LHCN-M2 (cell line): ENCODE measurements at places on chromosomes 3 and 15.

DNA sequence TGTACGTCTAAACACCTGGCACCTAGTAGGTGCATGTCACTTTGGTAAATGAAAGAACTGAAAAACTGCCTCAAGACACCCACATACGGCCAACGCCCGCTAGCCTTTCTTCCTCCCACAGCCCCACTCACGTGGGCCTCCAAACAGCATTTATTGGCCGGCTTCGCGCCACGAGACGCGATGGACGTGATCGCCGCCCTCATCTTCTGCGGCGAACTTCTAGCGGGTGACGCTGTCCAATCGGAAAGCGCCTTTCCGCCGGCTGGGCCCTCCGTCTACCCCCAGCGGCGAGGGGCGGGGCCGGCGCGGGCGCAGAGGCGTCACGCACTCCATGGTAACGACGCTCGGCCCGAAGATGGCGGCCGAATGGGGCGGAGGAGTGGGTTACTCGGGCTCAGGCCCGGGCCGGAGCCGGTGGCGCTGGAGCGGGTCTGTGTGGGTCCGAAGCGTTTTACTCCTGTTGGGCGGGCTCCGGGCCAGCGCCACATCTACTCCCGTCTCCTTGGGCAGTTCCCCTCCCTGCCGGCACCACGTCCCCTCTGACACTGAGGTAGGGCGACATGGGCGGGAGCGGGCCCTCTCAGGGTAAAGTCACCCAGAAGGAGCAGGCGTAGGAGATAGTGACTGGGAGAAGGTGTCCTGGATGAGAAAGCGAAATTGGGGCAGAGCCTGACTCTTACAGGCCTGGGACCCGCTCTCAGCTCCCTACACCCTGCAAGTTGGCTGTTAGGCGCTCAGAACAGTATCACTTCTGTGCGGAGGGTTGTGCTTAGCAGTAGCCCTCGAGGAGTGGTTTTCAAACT, at the start of gene LMLN:
TSS of gene LMLN (plus strand) at position 327 of the 803 bp plus-strand sequence. CDS start at position 356, 29 bp downstream.
- DNase-seq, result peak; percentile 95

DNA sequence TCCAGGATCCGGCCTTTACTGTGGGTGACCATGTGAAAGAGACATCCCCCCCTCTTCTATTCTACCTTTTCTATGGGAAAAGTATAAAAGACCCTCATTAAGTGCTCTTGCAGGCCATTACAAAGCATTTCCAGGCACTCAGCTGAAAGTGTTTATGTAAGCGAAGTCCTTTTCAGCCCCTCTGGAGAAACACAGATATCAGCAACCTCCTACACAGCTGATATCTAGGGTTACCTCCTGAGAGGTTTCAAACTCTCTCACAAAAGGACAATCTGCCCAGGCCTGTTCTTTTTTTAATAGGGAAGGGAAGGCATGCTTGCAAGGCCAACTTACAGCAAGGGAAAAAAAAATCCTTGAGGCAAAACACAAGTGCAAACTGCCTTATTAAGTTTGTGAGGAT, 12.6 kb downstream of the ETV5 start:
- no peak for DNase-seq

- no peak for DNase-seq
These were observed 58.2 kb downstream of the RAB7A start for GRCh38 chr3:128784232-128784631.

DNA sequence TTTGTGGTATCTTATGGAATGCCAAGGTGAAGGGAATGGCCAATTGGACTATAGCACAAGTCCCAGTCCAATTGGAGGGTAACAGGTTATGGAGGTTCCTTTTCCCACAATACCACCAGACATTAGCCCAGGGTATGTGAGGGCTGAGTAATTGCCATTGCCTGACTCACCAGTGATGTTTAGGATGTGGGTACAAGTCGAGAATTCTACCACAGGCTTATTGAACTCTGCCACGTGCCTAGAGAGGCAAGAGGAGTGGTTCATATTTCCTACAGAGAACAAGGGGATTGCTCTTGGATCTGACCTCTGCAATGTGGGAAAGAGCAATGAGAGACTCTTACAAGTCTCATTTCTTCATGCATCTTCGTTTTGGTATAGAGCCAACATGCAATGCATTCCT, 85.0 kb upstream of the XCR1 start:
- peak; percentile 95 for DNase-seq

DNA sequence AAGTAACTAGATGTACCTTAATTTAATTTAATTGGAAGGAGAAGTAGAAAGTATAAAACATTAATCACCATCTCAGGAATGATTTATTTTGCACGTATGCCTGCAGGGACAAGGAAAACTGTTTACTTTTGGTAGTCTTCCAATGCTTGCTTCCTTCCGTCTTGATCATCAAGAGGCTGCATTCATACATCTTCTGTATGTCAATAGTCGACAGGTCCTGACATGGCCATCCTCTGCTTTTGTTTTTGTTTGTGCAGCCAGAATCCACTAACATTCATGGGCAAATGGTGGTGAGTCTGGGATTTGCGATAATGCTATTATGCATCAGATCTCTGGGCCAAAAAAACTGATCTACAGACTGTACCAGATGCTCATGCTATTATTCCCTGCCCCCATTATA, 56.6 kb upstream of the ZPLD1 start:
- no peak for DNase-seq

DNA sequence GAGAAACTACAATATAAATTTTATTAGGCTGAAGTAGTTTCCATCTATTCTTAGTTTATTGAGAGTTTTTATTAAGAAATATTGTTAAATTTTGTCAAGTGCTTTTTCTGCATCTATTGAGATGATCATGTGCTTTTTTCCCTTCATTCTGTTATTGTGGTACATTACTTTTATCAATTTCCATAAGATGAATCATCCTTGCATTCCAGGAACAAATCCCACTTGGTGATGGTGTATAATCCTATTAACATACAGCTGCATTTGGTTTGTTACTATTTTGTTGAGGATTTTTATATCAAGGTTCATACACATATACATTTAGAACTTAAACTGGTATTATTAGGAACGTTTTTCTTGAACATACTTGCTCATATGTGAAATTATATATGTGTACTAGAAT, 199.8 kb downstream of the TBC1D5 start:
- DNase-seq, result no peak

DNA sequence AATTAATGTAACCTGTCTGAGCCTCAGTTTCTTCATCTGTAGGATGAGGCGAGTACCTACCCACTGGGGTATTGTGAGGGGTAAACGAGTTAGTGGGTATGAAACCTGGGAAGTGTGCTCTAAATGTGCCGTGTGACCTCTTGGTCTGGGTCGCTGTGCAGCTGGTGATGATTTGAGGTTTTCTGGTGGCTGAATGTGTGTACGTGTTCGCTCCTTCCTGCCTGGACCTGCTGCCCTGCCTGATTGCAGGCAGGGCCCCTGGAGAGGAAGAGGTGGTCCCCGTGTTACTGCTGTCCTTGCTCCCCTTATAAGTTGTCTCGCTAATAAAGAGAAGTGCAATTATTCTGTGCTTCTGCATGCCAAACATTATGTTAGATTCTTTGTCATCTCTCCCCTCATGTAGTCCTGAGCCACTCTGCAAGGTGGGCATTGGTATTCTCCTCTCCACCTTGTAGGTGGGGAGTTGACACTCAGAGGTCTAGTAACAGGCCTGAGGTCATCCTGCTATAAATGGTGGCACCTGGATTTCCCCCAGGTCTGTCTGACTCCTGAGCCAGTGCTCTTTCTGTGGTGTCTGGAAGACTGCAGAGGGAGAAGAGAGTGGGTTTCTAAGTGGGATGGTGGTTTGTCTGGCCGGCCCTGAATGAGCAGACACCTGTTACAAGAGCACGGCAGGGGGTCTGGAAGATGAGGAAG, 15.7 kb downstream of the PDIA5 start:
- no peak for DNase-seq

DNA sequence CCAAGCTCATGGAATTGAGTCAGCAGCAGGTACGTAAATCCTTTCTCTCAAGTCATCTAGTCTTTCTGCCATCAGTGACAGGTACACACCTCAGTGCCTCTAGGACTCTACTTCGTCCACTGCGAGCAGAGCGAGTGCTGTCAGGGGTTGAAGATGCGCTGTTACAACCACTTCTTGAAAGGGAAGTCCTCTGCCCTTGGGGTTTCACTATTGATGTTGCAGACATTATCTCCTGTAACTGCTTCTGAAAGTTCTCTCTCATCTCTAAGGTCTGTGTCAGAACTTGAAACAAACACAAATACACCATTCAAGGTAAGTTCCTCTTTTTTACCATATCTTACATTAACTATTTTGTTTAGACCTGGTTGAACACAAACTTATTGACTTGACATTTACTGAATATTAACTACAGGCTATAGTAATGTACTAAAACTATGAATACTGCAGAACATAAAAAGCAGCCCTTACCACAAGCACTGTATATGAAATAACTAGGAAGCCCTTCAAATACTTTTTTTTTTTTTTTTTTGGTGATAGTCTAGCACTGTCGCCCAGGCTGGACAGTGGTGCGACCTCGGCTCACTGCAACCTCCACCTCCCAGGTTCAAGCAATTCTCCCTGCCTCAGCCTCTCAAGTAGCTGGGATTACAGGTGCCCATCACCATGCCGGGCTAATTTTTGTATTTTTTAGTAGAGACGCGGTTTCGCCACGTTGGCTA, 41.5 kb downstream of the TOPBP1 start:
- DNase-seq, result no peak

- peak; percentile 23 for DNase-seq
These were observed 3.3 kb upstream of the SNX33 start for GRCh38 chr15:75644376-75644775.

- no peak for DNase-seq
These were observed 38.6 kb downstream of the CCDC80 start for GRCh38 chr3:112602217-112602838.

DNA sequence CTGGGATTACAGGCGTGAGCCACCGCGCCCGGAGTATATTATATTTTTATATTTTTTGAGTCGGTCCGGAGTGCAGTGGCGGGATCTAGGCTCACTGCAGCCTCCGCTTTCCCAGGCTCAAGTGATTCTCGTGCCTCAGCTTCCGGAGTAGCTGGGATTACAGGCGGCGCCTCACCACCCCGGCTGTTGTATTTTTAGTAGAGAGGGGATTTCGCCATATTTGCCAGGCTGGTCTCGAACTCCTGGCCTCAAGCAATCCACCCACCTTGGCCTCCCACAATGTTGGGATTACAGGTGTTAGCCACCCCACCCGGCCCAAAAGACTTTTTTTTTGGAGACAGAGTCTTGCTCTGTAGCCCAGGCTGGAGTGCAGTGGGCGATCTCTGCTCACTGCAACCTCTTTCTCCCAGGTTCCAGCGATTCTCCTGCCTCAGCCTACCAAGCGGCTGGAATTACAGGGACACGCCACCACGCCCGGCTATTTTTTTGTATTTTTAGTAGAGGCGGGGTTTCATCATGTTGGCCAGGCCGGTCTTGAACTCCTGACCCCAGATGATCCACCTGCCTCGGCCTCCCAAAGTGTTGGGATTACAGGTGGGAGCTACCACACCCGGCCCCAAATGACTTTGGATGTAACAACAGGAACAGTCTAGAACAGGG, 1.0 kb downstream of the ZNF589 start:
- no peak for DNase-seq

GRCh38 chr3:11016727-11017126, 24.2 kb downstream of the SLC6A1 start:
- no peak for DNase-seq

DNA sequence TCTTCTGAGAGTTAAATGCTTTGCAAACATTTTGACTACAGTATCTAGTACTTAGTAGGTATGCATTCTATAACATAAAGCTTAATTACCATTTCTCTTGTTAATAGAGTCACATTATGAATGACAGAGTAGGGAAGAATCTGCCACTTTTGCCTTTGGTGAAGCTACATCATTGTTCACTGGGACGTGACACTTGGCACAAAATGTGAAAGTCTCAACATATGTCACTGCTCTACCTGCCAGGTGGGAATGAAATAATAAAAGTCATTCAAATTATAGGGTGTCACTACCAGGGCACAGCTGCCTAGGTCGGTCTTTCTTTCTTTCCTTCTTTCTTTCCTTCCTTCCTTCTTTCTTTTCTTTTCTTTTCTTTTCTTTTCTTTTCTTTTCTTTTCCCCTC, 17.6 kb downstream of the GPR87 start:
- no peak for DNase-seq

DNA sequence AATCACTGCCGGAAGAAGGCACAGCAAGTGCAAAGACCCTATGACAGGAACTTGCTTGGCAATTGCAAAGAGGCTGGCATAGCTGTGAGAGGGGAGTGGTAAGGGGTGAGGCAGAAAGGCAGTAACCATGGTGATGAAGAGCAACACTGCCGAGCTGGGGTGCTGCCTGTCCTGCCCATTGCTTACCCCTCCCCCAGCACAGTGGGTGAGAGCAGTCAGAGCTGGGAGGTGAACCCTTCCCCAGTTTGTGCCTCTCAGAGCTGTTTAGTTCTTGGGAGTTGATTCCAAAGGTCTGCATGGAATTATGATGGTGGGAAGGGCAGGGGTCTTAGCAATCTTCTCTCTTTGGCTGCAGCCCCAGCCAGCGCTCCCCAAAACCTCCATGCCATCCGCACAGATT, 8.8 kb downstream of the TYRO3 start:
- DNase-seq, result no peak

DNA sequence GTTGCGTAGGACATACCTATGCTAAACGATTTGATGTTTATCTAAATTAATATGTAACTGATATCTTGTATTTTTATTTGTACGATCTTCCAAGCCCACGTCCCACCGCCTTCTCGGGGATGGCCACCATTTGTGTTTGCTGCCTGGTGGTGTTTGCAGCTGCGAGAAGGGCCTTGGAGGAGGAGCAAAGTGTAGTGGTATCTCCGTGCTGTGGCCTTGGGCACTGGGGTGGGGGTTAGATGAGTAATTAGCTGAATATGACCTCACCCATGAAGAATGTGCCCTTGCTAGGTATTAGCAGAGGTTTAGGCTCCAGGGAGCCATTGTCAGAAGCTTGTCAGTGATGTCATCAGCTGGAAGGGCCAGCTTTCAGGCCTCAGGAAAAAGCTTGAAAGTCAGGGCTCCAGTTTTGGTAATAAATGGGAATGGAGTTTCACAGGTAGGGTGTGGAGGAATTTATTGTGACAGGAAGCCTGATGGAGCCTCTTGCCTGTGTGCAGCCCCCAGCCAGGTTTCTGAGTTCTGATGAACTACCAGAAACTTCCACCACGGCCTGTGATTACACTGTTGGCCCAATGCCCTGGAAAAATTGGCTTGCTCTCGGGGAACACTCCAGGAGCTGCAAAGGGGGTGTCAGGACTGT, 41.0 kb downstream of the FLNB start:
- peak; percentile 92 for DNase-seq

GRCh38 chr3:169666376-169667165, 3.1 kb upstream of the MECOM start:
- no peak for DNase-seq
